ENCODE measurements at places on chromosomes 11 and 22.

- DNase-seq, result peak; percentile 87
Measured at GRCh38 chr11:122156940-122157382, 40.9 kb upstream of the BLID start.

DNA sequence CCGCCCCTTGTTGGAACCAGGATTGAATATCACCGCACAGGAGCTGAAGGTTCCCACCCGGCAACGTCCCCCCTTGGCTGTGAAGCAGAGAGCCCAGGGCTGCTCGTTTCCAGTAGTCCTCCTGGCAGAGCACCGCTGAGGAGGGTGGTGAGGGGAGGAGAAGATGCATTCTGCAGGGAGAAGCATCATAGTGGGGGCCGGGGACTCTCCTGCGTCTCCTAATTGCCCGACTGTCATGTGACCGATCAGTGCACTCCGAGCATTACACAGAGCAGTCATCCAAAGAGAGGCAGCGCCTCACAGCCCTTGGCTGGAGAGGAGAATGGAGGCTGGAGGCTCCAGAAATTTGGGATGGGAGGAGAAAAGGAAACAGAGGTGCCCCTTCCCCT lies 85.0 kb upstream of the SEPTIN5 start:
- DNase-seq, result no peak

- DNase-seq, result no peak
Measured at GRCh38 chr11:44548032-44548695, 17.3 kb upstream of the CD82 start.

- DNase-seq, result no peak
Measured at GRCh38 chr22:27175021-27175838, 517.8 kb downstream of the MIAT start.

DNA sequence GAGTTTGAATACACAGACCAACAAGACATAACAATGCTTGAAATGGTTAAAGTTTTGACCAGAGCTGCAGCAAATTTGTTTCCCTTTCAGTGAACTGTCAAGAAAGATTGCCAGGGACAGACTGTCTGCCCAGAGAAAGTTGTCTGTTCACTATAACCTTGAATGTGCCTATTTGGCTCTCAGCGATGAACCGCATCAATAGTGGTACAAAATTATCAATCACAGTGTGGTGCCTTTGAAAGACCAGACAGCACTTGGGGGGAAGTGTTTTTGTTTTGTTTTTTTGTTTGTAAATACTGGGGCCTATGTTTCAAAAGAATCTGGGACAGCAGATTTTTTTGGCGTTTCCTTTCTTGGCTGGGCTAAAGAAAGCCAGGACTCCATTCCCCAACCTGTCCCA lies 123.1 kb downstream of the CD44 start:
- no peak for DNase-seq

GRCh38 chr11:117073539-117073938 lies 24.7 kb downstream of the SIK3 start:
- no peak for DNase-seq

- DNase-seq, result no peak
Measured at GRCh38 chr11:37914859-37915258, 1316.8 kb upstream of the RAG2 start.

DNA sequence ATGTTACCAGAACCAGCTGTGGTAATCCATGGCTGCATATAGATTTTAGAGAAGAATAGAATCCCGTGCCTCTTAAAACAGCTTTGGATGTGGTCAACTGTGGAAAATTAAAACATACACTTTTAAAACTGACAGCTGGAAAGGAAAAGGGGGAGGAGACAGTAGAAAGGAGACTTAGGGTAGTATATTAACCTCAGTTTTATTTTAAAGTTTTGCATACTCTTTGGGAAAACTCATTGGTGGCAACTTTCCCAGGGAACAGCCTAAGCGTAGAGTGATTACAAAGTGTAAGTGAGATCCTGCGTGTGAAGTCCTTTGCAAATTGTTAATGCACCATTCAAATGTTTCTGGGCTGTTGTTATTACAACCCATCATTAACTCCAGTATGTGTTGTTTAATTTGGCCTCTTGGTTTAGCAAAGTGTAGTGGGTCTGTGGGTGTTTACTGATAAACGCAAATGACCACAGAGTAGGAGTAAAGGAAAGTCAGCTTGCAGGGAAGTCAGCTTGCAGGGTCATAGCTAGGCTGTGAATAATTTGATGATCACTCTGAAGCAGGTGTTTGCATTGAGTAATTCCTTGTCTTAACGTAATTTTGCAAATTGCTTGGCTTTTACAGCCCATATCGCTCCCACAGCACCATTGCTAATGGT lies 88.0 kb upstream of the DBX1 start:
- no peak for DNase-seq

GRCh38 chr22:19127329-19128008 lies 3.6 kb upstream of the TSSK2 start:
- DNase-seq, result no peak

DNA sequence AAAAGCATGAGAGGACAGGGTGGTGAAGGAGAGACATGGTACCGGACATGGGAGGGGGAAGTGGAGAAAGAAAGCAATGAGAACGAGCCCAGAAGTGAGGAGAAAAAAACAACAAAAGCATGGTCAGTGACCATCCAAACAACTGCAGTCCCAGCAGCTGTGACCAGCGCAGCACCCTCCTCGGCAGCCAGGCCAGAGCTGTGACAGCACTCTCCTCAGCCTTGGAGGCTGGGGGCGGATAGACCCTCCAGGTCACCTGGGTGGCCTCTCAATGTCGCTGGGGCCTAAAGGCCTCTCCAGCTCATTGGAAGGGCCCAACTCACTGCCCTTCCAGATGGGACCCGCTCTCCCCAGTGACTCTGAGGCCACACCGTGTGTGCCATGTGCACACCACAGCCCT lies 103.3 kb downstream of the MED15 start:
- DNase-seq, result no peak

- no peak for DNase-seq
Measured at GRCh38 chr22:35479359-35479758, 61.3 kb upstream of the RASD2 start.

GRCh38 chr11:94909371-94909820 lies 64.0 kb downstream of the CWC15 start:
- DNase-seq, result no peak

- peak; percentile 66 for DNase-seq
Measured at GRCh38 chr22:31346255-31346732, at the start of gene PATZ1. Gene PATZ1 (minus strand): TSS chr22:31346346. CDS start chr22:31345602, 744 bp downstream.

- no peak for DNase-seq
Measured at GRCh38 chr11:3052109-3052479, 5.1 kb downstream of the CARS1 start.

DNA sequence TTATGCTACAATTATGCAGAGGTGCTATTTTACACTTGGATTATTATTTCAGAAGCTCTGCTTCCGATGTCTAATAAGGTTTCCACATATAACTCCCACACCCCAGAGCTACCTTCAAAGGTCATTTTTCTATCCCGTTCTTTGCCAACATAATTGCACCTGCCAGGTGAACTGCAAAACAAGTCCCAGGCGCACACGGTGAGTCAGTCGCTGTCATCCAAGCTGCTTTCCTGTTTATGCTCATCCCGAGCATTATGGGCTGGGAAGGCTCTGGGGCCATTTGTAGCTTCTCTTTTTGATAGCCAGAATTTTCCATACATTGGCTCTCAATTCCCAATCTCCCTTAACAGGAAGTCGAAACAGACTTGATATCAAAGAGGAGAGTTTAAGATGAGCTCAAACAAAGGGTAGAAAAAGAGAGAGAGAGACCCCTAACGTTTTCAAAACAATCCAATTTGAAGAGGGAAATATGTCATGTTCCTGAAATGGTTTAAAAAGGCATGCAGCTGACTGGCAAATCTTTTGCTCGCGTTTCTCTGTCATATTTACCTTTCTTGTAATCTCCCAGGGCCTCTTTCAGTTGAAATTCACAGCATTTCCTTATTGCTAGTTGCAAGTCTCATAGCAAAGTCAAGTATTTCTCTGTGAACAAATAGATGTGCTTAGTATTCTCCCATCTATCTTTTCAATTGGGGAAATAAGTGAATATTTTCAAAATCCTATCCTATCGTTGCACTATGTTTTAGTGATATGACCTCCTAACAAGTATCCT lies 815.9 kb downstream of the KCNA4 start:
- no peak for DNase-seq

GRCh38 chr11:14359501-14360031 lies 583 bp upstream of the RRAS2 start:
- DNase-seq, result no peak

- DNase-seq, result no peak
Measured at GRCh38 chr22:26624803-26625202, 3.0 kb downstream of the CRYBA4 start.

- DNase-seq, result peak; percentile 84
Measured at GRCh38 chr22:32380991-32381390, 23.3 kb downstream of the RFPL3 start.

DNA sequence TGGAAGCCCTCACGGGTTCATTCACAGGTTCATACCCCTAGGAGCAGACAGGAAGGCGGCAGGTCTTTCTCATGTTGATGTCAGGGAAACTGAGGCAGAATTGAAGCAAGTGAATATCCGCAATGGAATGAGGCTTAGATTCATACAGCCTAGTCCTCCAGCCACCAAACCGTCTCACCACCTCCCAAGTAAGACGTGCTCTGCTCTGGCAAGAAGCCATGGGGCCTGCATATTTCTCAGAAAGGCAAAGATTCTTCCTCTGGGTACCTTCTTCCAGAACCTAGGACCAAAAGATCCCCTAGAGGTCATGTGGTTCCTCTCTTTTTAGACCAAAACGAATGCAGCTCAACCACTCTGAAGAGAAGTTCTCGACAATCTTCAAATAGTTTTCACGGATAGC lies 1.7 kb downstream of the AP1B1 start:
- DNase-seq, result no peak

DNA sequence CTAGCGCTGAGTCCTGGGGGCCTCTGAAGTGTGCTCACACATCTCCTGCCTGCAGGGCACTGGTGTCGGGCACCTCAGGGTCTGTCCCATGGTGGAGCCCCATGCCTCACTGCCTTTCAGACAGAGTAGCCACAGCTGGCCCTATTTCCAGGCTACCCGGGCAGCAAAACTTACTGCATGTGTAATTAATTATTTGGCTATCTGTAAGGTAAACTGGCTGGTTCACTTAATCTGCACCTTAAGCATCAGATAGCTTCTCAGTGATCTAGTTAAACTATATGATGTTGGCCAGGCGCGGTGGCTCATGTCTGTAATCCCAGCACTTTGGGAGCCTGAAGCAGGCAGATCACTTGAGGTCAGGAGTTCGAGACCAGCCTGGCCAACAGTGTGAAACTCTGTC lies 5.3 kb downstream of the PNPLA3 start:
- DNase-seq, result no peak

DNA sequence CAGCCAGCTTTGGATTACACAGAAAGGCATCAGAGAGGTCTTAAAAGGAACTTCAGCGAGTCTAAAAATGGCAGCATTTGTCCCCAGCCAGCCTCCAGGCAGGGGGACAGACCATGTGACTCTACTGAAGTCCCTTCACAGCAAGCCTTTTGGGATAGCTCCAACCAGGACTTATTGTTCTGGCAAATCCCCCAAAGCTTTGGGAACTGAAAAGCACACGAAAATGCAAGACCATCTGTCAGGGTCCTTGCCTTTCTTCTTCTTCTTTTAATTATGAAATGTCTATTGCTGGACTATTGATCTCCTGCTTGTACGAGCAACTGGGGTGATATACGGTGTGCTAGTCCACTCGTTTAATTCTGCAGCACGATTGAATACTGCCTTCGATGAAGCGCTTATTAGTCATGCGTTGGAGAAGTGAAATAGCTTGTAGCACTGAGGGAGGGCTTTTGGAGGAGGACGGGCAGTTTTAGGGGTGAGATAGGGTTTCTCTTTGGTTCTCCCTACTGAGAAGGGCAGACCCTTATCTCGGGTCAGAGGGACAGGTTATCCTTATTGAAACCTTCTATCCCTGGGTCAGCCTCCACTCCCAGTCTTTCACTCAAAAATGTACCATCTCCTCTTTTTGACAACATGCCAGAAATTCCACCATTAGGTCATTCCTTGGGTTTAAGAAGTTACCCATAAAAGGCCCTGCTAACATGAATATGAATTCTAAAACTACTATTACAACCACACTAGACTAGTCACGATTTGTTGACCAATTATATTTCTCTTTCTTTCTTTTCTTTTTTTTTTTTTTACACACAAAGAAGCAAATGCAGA lies 416.4 kb downstream of the MIAT start:
- no peak for DNase-seq

GRCh38 chr11:8060146-8060719 lies 20.8 kb upstream of the TUB start:
- DNase-seq, result no peak

DNA sequence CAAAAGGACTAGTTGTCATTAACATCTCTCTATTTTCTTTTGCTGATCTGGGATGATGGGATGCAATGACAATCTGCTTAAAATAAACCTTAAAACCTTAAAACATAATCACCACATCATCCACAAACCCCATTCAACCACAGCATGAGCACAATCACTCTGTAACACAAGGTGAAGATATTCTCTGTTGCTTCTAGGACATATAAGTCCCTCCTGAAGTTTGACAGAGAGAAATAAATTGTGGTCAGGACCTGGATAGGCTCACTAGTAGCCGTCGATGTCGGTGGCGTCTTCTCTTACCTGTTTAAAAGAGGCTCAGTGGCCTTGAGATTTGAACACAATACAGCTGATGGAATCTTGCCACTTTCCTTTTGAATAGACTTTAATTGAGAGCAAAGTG lies 47.9 kb downstream of the WT1 start:
- DNase-seq, result no peak

GRCh38 chr11:28858076-28858475 lies 749.9 kb downstream of the METTL15 start:
- no peak for DNase-seq

DNA sequence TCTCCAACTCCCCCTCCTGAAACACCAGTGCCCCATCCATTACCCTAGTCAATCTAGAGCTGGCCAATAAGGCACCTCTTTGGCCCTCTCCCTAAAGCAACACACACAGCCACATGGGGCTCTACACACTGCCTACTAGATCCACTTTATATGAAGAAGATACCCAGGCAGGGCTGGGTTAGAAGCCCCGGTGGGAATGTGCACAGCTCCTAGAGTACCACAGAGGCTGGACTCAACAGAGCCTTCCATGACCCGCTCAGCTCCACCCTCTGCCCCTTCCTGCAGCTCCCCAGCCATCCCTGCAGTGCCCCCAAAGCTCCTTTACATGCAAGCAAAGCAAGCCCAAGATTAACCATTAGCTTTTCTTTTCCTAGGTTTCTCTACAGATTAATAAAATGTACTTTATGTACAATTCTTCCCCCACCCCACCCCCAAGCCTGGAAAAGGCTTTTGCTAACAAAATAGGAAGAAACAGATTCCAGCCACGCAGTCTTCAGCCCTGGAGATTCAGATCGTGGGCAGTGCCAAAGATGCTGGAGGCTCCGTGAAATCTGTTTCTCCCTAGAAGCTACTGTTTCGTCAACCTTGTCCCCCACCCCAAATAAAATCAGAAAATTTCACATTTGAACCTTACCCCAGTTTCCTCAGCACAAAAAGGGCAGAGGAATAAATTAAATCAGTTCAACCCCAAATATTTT lies 51.8 kb downstream of the IGSF9B start:
- no peak for DNase-seq

DNA sequence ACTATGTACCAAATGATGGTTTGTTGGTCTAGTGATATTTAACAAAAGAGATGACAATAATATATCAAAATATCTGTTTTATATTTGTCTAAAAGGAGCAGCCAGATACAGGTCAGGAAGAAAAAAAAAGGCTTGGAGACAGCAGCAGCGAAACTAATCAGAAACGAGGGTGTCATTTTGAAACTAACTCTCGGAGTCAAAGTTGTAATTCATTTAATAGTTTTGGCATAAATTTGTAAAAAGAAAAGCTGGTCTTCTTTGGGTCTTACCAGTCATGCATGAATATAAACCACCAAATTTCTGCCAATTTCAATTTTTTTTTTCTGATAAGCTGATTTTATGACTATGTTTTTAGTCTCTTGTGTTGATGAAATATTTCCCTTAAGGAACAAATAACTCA lies 25.5 kb downstream of the NPAT start:
- no peak for DNase-seq

GRCh38 chr22:30662040-30662439 lies 5.6 kb downstream of the DUSP18 start:
- no peak for DNase-seq

Data from dermis microvascular lymphatic vessel endothelial cell (primary cell).